GM23248 (cell line): ENCODE measurements at places on chromosomes 12 and 14.

DNA sequence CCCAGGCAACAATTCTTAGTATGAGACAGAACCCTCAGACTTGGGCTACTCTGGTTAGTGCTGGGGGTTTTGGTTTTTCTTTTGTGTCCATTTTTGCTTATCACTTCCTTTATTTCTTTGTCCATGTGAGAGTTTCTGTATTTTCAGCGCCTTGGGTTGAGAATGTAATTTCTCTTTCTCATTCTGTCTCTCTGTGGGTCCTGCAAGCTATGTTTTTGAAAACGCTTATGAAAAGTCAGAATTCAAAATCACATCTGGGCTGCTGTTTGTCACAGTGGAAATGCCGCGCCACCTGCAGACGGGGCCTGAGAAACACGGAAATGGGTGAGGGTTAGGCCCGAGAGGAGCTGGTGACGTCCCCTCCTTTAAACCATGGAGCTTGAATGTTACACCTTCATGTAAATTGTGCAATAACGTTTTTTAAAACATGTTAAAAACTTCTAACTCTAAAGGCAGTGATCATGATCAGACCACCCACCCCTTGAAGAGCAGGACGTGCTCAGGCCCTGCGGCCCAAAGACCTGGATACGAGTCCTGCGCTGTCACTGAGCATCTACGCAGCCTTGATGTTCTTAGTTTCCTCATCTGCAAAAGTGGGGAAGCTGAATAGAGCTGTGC is 26.1 kb downstream of the JDP2 start:
- no peak for DNase-seq

GRCh38 chr12:119340578-119340977 is 6.0 kb downstream of the CCDC60 start:
- no peak for DNase-seq

DNA sequence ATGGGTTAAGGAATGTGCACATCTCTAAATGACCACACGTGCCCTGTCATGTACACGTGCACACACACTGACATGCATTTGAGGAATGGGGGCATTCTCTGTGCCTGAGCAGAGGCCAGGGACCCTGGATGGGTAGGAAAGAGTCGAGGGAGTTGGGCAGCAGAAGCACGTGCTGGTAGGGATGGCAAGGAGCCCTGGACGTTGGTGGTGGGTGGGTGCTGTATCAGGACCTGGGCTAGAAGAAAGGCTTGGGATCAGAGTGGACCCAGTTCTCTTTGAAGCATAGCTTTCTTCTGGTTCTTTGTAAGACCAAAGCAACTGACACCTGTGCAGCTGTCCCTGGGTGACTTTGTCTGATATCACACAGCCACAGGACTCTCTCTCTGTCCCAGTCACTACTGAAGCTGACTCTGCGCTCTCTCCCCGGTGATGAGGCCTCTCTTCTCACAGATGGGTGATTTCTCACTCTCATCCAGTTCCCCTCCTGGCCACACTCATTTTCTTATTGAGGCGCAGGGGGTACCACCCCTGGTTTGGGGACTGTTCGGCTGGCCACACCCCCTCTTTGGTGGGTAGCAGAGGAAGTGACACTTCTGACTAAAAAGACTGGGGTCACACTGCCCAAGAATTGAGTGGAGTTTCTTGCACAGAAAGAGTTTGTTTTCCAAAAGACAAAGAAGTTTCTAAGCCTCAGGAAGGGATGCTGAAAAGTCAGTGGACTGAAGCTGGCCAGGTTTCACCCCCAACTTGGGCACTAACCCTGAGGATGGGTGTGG is 171.7 kb upstream of the RTL1 start:
- DNase-seq = no peak

- DNase-seq = no peak
Measured at GRCh38 chr12:92544322-92544721, 158.5 kb upstream of the PLEKHG7 start.

DNA sequence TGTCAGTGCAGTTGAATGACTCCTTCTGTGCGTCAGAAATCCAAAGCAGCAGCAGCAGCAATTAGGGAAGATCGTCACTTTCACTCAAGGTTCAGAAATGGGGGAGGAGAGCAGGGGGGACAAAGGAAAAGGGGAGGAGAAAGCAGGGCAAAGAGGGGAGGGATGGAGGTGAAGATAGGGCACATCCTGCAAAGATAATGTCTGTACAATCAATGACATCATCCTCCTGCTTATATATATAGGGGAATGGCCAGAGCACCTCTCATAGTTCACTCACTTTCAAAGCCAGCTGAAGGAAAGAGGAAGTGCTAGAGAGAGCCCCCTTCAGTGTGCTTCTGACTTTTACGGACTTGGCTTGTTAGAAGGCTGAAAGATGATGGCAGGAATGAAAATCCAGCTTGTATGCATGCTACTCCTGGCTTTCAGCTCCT is at the start of gene NTS:
NTS (plus strand) TSS at position 265 of the 431 bp plus-strand sequence; CDS start at position 374, 109 bp downstream.
- no peak for DNase-seq

DNA sequence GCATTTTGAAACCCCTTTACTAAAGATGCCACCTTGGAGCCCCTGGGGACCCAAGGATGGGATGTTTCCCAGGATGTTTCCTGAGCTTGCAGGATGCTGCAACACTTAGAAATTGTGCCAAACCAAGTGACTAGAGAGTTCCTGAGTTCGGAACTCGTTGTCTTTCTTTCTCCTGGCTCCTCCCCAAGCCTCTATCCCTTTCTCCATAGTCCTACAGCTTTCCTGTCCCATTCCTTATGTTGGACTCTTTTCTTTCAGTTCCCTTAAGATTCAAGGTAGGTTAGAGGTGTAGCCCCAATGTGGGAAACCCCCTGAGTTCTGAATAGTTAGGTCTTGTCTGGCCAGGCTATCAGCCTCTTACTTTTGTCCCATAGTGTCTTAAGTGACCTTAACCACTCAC is 1.4 kb upstream of the KIF5A start:
- peak; percentile 16 for DNase-seq
